Activated CD4-positive, alpha-beta T cell treated with anti-CD3 and anti-CD28 coated beads for 36 hours (primary cell): ENCODE measurements at places on chromosomes 16 and 17.

DNA sequence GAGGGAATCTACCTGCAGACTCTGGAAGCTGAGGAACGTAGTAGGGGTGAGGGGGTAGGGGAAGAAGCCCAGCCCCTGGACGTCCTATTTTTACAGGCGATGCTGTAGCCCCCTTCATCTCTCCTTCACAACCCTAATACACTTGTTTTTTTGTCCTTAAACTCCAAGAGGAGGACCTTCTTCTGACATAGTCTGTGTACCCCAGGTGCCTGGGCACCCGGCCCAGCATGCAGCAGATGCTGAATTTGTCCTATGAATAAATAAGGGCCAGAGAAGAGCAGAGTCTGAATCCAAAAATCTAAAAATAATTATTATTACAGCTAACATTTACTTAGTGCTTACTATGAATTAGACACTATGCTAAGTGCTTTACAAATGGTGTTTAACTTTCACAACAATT, 5.1 kb downstream of the KIF18B start:
- no peak for DNase-seq

GRCh38 chr16:2040787-2041522, 6.7 kb downstream of the NTHL1 start:
- no peak for DNase-seq

DNA sequence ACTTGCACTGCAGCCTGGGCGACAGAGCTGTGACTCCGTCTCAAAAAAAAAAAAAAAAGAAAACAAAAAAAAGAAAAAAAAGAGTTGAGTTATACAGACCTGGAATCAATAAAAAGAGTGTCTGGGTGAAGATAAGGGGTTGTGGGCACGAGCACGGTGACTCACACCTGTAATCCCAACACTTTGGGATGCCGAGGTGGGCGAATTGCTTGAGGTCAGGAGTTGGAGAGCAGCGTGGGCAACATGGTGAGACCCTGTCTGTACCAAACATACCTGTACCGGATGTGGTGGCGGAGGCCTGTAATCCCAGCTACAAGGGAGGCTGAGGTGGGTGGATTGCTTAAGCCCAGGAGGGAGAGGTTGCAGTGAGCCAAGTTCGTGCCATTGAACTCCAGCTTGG, 1.3 kb upstream of the TRAP1 start:
- no peak for DNase-seq

- DNase-seq: peak; percentile 87
These were observed 4.8 kb upstream of the ITGA3 start for GRCh38 chr17:50051082-50051576.

DNA sequence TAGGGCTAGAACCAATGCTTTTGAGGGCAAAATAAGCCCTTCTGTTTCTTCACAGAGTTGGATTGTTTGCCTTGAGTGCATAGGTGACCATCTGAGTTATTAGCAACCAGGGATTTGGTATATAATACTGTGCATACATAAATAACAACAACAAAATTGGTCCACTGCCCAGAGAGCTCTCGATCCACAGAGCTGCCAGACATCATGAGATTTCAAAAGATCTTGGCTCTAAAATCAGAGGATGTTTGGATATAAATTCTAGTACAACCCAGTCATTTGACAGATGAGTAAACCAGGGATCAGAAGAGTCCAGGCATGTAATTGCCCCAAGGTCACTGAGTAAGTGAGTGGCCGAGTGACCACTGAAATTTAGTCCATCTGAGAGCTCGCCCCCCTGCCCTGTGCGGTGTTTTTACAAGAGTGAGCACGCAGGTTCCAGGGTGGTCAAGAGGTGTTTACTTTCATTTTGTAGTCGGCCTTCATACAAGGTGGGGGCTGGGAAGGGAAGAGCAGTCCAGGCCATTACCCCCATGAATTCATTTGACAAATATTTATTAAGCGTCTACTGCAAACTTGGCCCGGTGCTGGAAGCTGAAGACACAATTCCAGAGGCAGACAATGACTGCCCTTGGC, 1.8 kb upstream of the MT2A start:
- no peak for DNase-seq

DNA sequence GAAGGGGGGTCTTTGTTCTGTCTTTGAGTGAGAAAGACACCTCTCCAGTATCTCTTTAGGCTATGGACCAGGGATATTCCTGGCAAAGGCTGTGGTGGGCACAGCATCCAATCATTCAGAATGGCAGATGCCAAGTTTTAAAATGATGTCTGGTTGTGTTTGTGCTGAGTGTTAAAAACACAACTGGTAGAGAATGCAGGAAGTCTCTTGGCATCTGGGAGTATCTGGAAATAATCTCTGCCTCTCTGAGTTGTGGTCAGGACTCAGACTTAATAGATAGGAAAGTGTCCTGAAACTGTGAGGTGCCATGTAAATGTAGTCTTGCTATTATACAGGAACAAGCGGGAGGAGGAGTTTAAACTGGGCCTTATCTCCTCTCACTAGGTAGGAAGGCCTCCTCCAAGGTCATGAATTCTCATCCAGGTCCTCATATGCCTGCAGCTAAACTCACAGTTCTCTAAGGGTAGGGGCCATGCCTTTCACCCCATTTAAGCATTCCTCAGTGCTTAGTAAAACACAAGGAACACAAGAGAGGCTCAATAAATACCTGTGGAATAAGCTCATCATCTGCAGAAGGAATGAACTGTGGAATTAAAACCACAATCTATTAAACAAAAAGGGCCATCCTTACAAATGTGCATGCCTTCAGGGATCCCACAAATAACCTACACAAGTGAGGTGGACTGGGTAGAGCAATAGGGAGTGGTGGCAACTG, 317.6 kb downstream of the CBLN1 start:
- no peak for DNase-seq

DNA sequence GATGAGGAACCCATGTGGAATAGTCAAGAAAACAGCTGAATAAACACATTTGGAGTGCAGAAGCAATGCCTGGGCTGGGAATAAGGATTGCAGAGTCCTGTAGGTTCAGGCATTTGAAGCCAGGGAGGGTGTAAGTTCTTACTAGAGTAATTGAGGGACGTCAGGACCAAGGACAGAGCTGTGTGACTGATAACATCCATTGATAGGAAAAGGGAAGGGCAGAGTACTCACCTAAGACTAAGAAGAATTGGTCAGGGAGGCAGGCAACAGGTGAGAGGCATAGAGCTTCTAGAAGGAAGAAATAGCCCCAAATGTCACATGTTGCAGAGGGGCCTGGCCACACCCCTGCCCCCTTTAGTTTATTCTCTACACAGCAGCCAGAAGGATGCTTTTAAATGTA, 79.8 kb upstream of the TMEM132E start:
- DNase-seq: peak; percentile 30

DNA sequence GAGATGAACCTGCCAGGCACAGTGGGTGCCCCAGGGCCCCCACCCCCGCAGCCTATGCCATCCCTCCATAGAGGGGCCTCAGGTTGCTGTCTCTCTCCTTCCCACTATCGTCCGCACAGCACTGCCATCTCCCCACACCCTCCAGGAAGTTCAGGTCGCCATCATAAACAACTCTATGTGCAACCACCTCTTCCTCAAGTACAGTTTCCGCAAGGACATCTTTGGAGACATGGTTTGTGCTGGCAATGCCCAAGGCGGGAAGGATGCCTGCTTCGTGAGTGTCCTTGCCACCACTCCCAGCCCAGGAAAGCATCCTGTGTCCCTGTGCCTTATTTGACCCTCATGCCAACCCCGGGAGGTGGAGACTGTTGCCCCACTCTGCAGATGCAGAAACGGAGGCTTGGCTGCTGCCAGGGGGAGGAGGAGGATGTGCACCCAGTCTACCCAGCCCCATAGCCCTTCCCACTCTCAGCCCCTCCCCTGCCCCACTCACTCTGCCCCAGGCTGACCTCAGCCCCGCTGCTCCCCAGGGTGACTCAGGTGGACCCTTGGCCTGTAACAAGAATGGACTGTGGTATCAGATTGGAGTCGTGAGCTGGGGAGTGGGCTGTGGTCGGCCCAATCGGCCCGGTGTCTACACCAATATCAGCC, 3.9 kb downstream of the PRSS21 start:
- DNase-seq: no peak

DNA sequence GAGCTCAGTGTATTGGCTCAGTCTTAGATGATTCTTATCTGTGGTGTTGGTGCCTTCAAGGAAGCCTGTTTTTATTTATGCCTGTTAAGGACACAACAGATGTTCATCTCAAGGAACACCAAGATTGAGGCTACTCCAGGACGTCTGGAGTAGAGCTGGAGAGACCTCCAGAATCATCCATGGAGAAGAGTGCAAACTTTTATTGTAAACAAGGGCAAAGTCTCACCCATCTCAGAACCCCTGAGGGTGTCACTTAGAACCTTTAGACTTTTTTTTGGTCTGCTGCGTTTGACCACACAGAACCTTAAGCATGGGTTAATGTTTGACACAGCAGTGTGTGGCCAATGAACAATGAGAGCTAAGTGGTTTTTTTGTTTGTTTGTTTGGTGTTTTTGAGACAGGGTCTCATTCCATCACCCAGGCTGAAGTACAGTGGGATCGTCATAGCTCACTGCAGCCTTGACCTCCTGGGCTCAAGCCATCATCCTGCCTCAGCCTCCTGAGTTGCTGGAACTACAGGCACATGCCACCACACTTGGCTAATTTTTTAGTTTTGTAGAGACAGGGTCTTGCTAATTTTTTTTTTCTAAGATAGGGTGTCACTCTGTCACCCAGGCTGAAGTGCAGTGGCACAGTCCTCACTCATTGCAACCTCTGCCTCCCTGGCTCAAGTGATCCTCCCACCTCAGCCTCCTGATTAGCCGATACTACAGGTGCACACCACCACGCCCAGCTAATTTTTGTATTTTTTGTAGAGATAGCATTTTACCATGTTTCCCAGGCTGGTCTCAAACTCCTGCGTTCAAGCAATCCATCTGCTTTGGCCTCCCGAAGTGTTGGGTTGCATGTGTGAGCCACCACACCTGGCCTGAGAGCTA, 16.3 kb downstream of the SLC47A1 start:
- no peak for DNase-seq

- no peak for DNase-seq
These were observed 44.5 kb downstream of the EFCAB13 start for GRCh38 chr17:47368262-47368661.

GRCh38 chr16:30350134-30350871, 4.8 kb downstream of the CD2BP2 start:
- peak; percentile 45 for DNase-seq

DNA sequence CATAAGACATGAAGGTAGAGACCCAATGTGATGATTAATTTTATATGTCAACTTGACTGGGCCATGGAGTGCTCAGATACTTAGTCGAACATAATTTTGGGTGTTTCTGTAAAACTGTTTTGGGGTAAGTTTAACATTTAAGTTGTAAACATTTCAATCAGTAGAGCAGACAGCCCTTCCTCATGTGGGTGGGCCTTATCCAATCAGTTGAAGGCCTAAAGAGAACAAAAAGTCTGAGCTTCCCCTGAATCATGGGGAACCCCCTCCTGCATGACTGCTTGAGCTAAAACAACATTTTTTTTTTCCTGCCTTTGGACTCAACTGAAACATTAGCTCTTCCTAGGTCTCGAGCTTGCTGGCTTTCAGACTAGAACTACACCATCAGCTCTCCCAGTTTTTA, 327.3 kb upstream of the SOX9 start:
- DNase-seq: no peak

GRCh38 chr16:64292953-64293352, 828.9 kb downstream of the CDH11 start:
- DNase-seq: no peak

DNA sequence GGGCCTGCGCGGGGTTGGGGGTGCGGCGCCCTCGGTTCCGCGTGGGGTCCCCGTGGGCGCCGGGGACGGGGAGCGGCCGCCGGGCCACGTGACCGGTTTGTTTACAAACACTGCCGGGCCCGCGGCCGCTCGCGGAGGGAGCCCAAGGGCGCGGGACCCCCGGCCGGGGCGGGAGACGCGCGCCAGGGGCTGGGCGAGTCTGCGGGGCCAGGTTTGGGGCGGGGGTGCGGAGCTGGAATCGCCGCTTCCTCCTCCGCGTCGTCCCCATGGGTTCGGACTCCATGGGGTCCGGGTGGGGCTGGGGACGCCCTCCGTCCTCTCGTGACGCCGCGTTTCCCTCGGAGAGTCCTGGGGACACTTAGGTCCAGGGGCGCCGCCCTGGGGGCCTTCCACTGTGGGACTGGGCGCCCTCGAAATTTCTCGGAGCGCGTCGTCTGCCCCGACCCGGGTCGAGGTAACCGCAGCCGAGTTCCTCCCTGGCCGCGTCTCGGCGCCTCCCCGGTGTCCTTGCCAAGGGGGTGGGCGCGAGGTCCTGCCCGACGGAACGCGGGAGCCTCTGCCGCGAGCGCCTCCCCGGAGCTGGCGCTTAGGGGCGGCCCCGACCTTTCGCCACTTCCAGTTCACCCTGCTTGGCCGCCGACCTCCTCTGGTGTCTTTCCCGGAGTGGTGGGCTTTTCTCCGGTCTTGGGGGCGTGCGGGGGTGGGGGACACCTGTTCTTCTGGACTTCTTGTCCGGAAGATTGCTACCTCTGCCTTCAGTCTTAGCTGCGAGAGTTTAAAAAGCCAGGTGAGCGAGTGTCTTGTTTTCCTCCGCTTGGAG, 684 bp downstream of the YPEL2 start:
- peak; percentile 51 for DNase-seq

DNA sequence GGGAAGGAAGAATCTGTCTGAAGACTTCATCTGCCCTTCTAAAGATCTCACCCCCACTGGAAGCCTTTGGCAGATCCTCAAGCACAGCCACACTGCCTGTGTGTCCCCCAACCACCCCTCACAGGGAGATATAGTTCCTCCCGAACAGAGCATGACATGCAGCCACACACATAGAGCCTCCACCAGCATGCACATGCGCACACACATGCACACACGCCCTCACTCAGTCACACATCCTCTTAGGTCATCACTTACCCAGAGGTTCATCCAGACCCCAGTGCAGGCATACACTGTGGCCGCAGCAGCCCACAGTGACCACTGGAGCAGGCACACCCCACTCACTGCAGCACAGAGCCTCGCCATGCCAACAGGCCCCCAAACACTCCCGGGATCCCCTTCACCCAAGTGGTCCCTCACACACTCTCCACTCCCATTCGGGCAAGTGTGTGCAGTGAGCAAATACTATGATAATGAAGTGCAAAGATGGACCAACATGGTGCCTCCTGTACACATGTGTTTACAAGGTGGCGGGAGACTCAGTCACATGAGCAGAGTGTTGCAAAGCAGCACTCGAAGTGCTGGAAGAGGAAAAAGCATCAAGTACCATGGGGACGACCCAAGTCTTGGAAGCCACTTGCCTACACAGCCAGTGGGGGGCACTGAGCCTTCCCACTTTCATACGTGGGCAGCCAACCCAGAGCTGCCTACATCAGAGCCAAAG, 17.0 kb upstream of the SP6 start:
- no peak for DNase-seq

DNA sequence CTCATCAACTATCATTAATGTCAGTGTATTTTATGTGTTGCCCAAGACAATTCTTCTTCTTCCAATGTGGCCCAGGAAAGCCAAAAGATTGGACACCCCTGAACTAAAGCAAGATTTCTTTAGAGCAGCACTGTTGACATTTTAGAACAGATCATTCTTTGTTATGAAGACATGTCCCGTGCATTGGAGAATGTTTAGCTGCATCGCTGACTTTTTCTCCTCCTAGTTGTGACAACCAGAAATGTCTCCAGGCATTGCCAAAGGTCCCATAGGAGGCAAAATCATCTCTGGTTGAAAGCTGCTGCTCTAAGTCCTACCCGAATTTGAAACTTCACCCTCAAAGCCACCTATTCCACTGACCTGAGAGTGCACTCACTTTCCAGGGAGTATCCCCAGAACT, 62.7 kb upstream of the IRX6 start:
- DNase-seq: no peak
